Head of caudate nucleus (tissue), 42 donors: ENCODE measurements at places on chromosomes 5 and 9.

DNA sequence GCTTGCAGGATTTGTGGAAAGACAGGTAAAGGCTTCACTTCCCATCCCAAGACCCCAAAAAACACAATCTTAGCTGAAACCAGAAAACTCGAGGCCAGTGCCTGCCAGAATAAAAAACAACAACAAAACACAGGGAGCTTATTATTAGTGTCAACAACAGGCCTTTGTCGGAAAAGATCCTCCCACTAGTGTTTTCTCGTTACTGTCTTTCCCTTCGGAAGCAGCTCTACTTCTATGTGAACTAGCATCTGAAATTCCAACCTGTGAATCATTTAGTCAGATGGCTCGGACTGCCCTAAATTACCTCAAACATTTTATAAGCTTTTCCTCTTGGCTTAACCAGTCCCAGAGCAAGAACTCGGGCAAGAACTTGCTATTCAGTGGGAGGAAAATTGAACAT lies 122.2 kb upstream of the GNA14 start:
- DNase-seq = peak; percentile 41

DNA sequence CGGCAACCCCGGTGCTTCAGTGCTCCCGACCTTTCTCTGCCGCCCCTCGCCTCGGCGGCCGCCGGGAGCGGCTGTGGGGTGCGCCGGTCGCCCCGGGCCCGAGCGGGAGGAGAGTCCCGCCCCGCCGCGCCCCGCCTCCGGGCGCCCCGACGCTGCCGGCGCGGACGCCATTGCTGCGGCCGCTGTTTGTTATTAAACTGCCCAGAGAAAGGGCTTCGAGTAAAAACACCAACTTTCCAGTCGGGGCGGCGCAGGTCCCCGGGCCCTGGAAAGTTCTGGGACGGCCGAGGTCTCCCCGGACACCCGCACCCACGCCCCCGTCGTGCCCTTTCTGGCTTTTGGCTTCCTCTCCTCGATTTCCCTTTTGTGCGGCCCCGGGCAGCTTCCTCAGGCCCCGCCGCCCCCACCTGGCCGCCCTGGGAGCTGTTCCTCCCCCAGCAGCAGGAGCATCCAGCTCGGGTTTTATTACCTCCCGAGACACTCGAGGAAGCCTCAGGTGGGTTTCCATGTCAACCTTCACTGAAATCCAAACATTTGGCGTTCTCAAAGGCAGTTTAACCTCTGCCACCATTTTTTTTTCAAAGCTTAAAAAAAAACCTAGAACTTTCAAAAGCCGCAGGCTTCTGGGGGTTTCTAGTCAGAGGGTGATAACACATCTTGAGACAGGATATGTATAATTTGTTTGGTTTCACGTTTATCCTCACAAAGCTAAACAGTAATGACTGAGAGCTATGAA lies 334.4 kb downstream of the CWC27 start:
- DNase-seq = peak; percentile 75

DNA sequence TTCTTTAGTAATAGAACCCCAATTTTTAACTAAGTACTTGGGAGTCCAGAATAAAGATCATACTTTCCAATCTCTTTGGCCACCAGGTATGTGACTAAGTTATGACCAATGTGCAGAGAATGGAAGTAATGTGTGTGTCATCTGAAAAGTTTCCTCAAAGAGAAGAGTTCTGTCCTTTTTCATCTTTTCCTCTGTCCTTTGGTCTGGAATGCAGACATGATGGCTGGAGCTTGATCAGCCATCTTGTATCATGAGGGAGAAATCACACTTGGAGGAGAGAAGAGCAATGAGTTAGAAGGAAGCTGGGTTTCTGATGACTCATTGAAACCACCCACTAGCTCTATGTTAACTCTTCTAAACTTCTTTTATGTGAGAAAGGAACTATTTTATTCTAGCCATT lies 5.5 kb upstream of the CPEB4 start:
- DNase-seq = no peak

DNA sequence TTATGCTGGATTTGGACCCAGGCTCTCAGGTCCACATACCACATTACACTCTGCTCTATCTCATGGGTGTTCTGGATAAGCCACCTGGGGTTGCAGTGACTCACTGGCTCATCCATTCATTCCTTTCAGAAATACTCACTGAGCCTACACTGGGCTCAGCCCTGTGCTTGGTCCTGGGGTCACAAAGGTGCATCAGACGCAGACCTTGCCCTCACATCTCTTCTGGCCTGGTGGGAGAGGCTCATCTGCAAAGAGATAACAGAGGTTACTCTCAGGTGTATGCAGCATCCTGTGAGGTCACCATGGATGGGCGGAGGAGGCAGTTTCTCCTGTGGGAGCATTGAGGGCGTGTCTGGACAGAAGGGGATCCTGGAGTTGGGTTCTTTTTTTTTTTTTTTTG lies 12.1 kb downstream of the CDHR2 start:
- no peak for DNase-seq

- no peak for DNase-seq
Measured at GRCh38 chr5:2709976-2710689, 41.3 kb downstream of the IRX2 start.

- no peak for DNase-seq
Measured at GRCh38 chr5:168423971-168424370, 62.3 kb upstream of the RARS1 start.

DNA sequence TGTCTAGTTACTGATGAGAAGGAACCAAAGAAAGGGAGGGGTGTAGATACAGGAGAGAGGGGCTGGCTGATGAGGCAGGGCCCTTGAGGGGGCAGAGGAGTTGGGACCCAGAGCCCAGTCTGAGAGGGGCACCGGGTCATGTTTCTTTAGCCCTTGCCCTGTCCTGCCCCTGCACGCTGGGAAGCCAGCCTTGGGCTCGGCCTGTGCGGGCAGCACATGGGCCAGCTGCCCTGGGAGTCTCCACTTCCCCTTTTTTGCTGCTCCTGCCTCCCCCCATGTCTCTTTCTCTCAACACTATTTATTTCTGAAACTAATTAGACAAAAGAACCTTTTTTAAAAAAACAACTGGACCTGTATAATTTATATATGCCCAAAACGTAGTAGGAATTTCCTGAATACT lies 20.5 kb downstream of the MVB12B start:
- DNase-seq = peak; percentile 52

DNA sequence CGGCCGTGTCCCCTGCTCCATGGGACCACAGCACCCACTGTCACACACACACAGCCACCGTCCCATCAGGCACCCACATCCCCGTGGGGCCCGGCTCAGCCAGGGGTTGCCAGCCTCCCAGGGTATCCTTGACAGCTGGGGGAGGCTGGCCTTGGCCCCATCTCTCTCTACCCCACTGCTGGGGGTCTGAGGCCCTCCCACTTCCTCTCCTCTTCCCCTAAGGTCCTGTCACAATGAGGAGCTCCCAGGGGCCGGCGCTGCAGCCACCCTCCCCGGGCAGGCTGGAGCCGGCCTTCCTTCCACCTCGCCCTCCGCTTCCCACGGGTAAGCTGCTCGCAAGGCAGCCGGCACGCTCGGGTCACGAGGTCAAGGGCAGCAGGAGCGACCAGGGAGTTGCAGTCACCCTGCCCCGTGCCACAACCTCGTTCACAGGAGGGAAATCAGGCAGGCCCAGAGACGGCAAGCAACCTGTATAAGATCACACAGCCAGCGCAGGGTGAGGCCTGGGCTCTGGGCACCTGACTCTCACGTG lies 38.6 kb upstream of the NOTCH1 start:
- no peak for DNase-seq

DNA sequence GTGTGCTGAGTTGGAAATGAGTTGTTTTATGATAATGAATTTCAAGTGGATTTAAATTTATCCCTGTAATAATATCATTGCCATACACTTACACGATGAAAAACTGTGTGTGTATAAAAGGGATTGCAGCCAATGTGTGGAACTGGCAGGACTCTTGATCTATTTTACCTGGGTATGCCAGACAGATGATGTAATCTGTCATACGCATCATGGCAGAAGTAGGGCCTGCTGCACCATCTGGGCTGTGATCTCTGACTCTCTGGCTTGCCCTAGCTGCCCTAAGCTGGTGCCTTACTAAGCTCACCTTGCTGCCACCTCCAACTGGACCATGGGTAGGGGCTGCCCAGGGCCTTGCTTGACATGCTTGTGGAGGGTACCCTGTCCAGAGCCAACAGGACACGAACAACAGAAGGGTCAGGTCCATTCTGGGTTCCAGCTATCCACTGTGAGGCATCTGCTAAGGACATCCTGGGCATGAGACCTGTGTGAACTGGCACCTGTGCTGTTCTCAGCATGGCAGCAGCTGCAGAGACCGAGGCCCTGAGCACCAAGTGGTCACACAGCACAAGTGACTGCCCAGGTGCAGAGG lies 184.2 kb downstream of the FSTL4 start:
- DNase-seq = no peak

DNA sequence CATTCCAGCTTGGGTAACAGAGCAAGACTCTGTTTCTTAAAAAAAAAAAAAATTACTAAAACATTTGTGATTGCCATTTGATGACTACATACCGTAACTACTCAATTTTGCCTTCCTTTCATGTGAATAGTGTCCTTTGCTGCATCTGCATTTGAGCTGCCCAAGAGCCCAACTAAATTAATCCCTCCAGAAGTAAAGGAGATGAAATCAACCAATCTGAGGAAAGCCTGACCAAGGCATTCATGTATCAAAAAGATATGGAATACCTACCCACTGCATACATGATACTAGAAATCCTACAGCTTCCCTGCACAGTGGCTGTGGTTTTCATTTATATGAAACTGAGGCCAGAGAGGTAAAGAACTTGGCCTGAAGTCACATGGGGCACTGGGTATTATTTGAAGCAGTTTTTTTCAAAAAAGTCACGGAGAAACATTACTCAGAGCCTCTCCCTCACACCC lies 177.5 kb downstream of the AOPEP start:
- no peak for DNase-seq

DNA sequence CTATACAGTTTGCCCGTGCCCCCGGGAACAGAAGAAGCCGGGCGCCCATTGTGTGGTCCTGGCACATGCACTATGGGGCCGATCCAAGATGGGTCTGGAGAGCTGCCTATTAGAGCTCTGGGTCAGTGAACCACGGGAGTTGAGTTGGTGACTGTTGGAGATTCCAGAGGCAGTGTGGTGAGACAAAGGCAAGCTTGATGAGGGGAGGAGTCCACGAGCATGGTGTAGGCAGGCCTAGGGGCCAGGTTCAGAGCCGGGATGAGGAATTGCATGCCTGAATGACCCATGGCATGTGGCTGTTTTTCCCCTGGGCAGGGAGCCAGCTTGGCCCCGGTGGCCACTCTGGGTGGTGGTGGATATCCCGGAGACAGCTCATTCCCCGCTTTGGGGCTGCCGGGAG lies 84.4 kb upstream of the STC2 start:
- peak; percentile 47 for DNase-seq

GRCh38 chr9:114364134-114365041 lies 23.4 kb downstream of the AKNA start:
- no peak for DNase-seq

- peak; percentile 69 for DNase-seq
Measured at GRCh38 chr9:130235558-130236435, 29.8 kb upstream of the HMCN2 start.

GRCh38 chr5:165999693-166000320 lies 2291.6 kb upstream of the WWC1 start:
- DNase-seq = no peak
